ENCODE measurements at places on chromosomes 3 and 15. TPM values are rescaled to one million over a fixed set of nuclear protein-coding genes. Genes with fewer than 3 reads are reported as not detected.

GRCh38 chr15:67548236-67548852, 5.8 kb downstream of the MAP2K5 start:
- H3K27me3 ChIP-seq: no peaks in the 10 kb centered on the region
- peaks cover 6% of the 10 kb centered on the region for H3K4me1 ChIP-seq
- peaks cover 4% of the 10 kb centered on the region for H3K36me3 ChIP-seq
- DNase-seq: no peak
- no peak overlapping the region for H3K27ac ChIP-seq

Gene CATSPER2
- total RNA-seq: 2.3 TPM

GRCh38 chr15:100114571-100114970, 227.2 kb downstream of the ADAMTS17 start:
- no peaks in the 10 kb centered on the region for H3K36me3 ChIP-seq
- DNase-seq: no peak
- no peaks in the 10 kb centered on the region for H3K4me1 ChIP-seq
- no peaks in the 10 kb centered on the region for H3K27me3 ChIP-seq
- H3K27ac ChIP-seq: peak overlapping the region; percentile 59

- no peaks in the 10 kb centered on the region for H3K27me3 ChIP-seq
- no peak for DNase-seq
- H3K4me1 ChIP-seq: no peaks in the 10 kb centered on the region
- H3K36me3 ChIP-seq: no peaks in the 10 kb centered on the region
Observed at GRCh38 chr3:137343283-137343682, 385.5 kb downstream of the IL20RB start.

- H3K4me1 ChIP-seq: no peaks in the 10 kb centered on the region
- no peaks in the 10 kb centered on the region for H3K27me3 ChIP-seq
- peak; percentile 15 for DNase-seq
Observed at GRCh38 chr3:160027541-160028195, 39.0 kb downstream of the IL12A start.
